ENCODE measurements at places on chromosomes 12 and 14. TPM values are rescaled to one million over a fixed set of nuclear protein-coding genes. Genes with fewer than 3 reads are reported as not detected.

DNA sequence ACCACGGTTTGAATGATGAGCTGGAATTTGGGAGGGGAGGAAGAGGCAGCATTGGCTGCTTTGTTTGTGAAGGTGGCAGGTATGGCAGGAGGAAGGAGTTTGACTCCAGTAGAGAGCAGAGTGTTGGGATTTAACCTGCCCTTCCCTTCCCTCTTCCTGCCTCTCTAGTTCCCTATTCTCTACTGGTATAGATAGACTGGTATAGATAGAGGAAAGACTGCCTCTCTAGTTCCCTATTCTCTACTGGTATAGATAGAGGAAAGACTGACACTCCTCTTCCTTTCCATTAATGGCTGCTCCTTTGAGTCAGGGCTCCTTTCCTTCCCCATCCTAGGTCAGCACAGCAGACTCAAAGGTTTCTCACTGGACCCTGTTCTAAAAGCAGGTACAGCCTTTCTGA lies 8.4 kb upstream of the SYCP3 start:
- no peak for DNase-seq

GRCh38 chr12:124695861-124696260 lies 128.4 kb upstream of the NCOR2 start:
- peak; percentile 39 for DNase-seq

DNA sequence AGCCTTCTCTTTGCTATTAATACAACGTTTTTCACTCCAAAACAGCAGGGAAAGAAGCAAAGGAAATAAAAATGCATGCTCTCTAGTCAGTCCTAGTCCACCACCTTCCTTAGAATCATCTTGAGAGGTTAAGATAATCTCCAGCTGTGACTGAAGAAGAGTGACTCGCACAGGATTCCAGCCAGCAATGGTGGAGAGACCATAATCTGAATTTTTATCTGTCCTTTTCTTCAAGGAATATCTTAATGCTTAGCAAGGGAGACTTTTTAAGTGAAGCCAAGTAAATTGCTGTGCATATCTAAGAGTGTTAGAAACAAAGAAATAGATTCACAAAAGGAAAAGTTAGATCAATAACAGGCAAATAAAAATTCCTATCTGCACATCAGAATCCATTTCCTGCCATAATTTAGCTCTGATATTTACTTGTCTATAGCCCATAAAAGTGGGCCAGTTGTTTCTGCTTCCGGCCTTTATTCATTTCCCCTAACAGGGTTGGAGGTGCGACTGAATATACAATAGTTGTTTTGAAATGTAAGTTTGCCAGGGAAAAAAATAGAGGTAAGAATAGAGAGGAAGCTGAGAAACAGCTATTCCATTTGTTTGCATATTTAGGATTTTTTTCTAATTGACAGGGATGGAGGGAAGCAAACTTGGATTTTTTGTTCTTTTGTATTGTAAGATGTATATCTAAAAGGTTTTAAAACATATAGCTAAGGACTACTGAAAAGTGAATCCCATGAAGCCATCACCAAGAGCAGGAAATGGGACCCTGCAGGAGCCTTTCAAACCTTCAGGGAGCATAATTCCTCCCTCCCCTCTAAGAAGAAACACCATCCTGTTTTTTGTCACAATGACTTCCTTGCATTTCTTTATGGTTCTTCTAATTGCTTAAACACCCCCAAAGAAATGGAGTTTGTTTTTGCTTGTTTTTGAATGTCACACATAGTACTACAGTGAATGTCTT lies 154.0 kb downstream of the ITPR2 start:
- DNase-seq: peak; percentile 49

DNA sequence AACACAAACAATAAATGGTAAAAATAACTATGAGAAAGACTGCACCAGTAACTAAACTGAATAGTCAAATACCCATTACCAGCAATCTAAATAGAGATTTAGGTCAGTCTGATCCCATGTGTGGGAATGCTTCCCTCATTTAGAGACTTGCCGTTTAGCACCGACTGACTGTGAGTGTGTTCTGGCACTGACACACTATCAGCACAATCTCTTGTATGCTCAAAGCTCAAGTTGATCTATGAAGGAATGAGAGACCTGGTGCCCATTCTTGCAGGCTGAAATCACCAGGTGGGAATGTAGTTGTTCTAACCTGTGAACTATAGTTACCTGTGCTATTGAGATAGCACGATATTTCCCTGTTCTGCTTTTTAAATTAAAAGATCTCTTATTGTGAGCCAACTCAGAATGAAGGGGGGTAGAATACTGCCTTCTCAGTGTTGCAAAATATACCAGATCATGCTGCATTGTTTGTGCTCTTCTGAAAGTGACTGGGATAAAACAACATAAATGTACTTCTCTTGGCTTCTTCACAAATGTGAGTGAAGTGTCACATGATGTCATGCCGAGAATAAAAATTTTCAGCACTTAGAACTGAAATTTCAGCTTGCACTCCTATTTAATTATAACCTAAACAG lies 99.6 kb downstream of the LIN7A start:
- no peak for DNase-seq

GRCh38 chr14:90511252-90511651 lies 114.4 kb downstream of the CALM1 start:
- no peak for DNase-seq

DNA sequence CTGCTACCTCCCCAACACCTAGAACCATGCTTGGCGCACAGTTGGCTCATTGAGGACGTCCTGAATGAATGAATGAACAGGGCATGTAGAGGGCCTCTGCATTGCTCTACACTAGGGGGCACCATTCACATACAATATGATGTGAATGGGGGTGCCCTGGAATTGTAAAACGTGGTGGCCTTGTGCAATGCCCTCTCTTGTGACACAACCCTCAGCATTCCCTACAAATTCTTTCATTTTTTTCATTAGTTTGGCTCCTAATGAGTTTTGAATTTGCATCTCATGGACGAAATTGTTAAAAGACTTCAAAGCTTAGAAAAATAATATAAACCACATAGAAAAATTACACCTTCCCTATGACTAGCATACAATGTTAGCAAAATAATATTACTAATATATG lies 2.3 kb upstream of the DIO2 start:
- peak; percentile 81 for DNase-seq

- no peak for DNase-seq
Observed at GRCh38 chr12:68422956-68423574, 90.9 kb upstream of the MDM1 start.

DNA sequence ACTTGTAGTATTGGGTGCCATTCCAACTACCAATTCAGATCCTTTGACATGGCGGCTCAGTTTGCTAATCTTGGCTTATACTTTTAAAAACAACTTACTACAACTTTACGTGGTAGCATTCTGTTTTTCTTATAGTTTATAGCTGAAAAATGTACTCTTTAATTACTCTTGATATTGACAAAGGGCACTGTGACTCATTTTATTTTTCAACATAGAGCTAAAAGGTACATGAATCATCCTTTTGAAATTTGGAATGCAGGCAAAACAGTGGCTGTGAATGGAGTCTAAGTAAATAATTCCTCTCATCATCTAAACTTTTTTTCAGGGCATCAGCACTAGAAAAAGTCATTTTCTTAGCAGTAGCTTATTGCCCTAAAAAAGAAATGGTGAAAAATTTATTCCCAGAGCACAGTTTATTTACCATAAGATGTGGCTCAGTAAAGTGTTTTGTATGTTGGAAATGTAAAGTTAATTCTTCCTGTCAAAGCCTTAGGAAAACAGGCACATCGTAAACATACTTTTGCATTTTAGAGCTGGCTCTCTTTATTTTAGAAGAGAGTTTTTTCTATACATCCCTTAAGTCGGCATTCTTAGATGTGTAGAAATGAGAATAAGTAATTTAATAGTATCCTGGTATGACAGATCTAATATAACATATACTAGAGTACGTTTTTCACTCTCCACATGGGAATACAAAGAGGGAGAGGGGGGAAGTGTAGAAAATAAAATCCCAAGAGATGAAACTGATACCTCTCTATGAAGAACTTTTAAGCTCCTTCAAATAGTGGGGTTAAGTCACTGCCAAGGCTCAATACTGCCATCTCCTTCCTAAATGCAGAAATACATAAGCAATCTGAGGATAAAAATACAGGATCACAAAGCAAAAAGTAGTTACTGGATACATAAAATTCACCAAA lies 55.2 kb downstream of the SLC25A21 start:
- DNase-seq: peak; percentile 95

DNA sequence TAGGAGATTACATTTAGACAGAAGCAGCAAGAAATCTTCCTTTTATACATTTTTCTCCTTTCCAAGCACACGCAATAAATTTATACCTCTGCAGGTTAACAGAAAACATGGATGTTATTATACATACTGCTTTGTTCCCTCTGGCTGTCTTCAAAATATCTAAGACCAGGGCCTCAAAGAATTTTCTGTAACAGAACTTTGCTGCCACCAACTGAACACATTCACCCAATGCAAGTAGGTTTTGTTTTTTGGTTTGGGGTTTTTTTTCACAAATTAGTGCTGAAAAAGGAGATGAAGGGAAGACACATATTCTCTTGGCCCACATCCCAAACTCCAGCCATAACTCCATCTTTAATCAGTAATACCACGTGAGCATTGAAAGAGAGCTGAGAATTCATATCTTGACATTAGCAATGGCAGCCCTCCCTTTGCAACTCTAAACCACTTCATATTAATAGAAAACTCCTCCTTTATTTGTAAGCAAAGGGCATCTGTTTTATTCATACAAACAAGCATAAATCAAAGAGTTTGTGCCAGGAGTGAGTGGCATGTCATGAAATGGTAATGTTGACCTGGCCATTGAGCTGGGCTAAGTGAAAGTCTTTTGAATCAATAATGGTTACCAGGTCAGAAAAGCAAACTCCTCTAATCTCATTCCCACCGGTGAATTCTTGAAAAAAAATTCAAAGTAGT lies 150.8 kb upstream of the FSCB start:
- DNase-seq: peak; percentile 66

GRCh38 chr12:123468786-123469185 lies 10.8 kb downstream of the SNRNP35 start:
- DNase-seq: no peak

- no peak for DNase-seq
Observed at GRCh38 chr12:69689638-69690037, 9.5 kb downstream of the BEST3 start.

GRCh38 chr12:110466791-110467190 lies 1.3 kb downstream of the GPN3 start:
- no peak for DNase-seq

GRCh38 chr12:98579347-98579746 lies 14.1 kb upstream of the SLC25A3 start:
- no peak for DNase-seq

DNA sequence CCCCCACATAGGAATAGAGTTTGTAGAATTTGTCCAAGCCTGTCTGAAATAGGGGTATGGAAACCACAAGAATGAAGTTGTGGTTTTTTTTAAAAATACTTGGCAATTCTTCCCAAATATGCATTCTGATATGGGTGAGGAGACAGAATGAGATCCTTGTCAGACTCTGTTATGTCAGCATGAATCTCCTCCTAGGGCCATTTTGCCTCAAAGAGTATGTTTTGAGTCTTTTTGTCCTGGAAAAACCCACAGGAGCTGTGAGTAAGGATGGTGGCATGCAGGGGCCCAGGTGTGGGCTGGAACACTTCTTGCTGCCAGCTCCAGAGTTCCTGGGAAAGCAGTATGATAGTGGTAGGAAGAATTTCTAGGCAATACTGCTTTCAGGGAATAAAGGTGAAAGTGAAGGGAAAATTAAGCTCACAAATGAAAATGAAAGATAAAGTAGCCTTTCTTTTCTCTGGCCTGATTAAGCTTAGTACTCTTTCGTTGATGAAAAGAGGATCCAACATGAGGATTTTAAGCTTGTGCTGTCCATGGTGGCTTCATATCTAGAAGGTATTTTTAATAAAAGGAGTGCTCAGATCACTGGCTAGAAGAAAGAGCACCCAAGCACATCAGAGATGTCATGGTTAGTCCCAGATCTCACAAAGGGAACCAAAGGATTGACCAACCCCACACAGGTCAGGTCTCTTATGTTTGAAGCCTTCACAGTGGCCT lies 130.8 kb downstream of the LLPH start:
- peak; percentile 65 for DNase-seq

GRCh38 chr12:56010111-56010570 lies 10.7 kb upstream of the IKZF4 start:
- DNase-seq: no peak

DNA sequence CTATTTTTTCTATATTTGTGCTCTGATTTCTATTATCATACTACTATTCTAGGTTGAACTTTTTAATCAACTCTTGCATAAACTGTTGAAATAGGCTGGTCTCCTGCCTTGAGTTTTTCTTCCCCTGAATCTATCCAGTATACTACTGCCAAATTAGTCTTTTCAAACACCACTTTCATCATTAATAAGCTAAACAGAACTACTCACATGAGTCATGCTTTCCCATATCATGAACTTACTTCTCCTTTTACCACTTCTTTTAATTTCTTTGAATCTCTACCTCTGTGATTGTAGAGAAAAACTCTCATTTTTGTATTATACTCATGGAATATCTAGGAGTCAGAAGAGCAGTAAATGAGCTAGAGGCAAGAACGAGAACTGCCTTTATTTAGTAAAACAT lies 340.3 kb upstream of the PDE3A start:
- no peak for DNase-seq

DNA sequence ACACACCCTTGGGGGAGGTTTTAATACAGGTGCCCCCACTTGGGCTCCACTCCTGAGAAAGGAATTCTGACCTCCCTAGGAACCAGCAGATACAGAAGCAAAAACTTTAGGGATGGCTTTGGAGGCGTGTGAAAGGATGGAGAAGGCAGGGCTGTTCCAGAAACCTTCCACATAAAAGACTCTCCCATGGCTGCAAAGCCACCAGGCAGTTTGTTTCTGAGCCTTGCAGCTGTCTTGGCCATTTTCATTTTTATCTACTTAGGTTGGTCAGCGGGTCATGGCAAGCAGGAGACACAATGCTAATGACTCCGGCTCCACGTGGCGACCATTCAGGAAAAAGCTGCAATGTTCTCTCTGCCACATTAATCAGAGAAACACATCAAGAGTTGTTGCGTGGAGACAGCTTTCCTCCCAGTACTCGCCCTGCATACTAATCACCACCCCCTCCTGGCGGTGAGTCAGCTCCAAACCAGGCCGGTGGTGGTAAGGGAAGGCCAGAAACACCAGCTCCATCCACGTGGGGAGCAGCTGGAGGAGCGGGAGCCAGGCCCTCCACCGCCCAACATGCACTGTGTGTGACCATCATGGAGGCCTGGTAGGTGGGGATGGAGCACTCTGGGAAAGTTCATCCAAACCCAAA lies 30.9 kb upstream of the IRF2BPL start:
- peak; percentile 95 for DNase-seq

- DNase-seq: no peak
Observed at GRCh38 chr12:24281341-24281740, 331.9 kb upstream of the SOX5 start.

- no peak for DNase-seq
Observed at GRCh38 chr12:46603776-46604456, 221.9 kb downstream of the SLC38A4 start.

- DNase-seq: no peak
Observed at GRCh38 chr12:82366197-82366596, 7.9 kb downstream of the METTL25 start.

GRCh38 chr12:4562034-4562657 lies at the start of gene DYRK4:
Gene DYRK4, plus strand, starts transcription at chr12:4562208. Its CDS starts 38 bp downstream, at chr12:4562246.
- no peak for DNase-seq

HOXC4 gene
- 2.6 TPM for total RNA-seq

KCNH3 gene
- 0.12 TPM for total RNA-seq

GALNT9 gene
- not detected for total RNA-seq

SLC25A21 gene
- total RNA-seq: 0.87 TPM

SIX6 gene
- total RNA-seq: not detected

IQSEC3 gene
- total RNA-seq: not detected

STXBP6 gene
- 0.40 TPM for total RNA-seq

PRKD1 gene
- 3.0 TPM for total RNA-seq

VRTN gene
- not detected for total RNA-seq

CLEC2A gene
- total RNA-seq: not detected

AKAP3 gene
- total RNA-seq: 1.9 TPM

AQP6 gene
- total RNA-seq: not detected

FAM90A1 gene
- total RNA-seq: not detected

P2RX2 gene
- total RNA-seq: not detected

CAPZA3 gene
- not detected for total RNA-seq
